ENCODE measurements at places on chromosomes 7 and 10.

DNA sequence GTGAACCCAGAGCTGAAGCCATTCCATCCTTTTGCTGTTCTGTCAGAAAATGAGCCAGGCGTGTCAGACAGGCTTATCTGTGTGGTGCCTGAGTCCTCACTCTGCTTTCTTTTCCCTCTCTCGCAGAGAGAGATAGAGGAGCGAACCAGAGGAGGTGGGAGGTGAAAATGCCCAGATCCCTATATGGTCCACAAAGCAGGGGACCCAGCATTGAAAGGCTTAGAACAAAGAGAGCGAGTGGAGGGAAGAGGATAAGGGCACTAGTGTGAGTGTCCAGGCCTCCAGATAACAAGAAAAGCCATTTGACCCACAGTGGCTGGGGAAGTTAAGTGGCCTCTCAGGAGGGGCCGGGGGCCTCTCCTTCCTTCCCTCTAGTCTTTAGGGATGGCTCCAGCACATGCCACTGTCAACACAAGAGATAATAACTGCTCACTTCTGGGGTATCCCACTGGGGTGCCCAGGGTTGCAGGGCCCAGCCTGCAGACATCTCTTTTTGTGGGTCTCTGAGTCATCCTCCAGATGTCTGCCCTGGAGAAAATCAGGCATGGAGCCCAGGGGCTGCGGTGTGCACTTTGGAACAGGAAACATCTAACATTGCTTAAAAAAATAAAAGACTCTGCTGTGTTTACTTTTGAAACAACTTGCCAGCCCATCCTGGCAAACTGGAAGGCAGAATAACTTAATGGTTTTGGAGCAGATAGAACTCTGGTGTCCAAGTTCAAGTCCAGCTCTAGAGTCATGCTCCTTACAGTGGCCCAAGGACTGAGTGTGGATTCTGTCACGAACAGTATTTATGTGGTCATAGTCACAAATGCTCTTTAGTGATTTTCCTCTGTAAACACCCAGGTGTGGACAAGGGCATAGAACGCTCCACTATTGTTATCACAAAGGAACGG, 189.5 kb downstream of the CXCL12 start:
- no peak for DNase-seq

DNA sequence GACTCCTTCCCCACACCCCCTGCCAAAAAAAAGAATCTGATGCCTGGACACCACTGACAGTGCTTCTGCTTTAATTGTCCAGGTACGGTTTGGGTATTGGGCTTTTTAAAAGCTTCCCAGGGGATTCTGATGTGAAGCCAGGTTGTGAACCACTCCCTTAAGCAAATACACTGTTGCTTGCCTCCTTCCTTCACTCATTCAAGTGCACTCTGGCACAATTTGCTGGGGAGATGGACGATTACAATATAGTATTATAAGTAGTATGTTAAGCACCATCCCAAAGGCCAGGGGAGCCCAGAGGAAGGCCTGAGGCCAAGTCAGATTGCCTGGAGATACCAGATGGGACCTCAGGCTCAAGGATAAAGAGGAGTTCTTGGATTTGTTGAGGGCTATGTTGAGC, 12.3 kb upstream of the ZNRF2 start:
- DNase-seq: no peak

- DNase-seq: no peak
Observed at GRCh38 chr7:138668229-138668596, 32.9 kb downstream of the SVOPL start.

- DNase-seq: no peak
Observed at GRCh38 chr7:157013101-157013500, 2.6 kb upstream of the MNX1 start.

- DNase-seq: no peak
Observed at GRCh38 chr10:14820010-14820774, 17.6 kb downstream of the CDNF start.

DNA sequence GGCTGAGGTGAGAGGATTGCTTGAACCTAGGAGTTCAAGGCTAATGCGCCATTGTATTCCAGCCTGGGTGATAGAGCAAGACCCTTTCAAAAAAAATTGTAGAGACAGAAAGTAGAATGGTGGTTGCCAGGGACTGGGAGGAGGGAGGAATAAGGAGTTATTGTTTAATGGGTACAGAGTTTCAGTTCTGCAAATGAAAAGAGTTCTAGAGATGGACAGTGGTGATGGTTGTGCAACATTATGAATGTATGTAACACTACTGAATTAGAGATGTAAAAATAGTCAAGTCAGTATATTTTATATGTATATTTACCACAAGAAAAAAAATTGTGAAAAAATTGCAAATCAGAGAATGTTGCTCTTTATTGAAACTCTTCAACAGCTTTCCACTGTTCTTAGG, 266.5 kb upstream of the NPY start:
- no peak for DNase-seq

DNA sequence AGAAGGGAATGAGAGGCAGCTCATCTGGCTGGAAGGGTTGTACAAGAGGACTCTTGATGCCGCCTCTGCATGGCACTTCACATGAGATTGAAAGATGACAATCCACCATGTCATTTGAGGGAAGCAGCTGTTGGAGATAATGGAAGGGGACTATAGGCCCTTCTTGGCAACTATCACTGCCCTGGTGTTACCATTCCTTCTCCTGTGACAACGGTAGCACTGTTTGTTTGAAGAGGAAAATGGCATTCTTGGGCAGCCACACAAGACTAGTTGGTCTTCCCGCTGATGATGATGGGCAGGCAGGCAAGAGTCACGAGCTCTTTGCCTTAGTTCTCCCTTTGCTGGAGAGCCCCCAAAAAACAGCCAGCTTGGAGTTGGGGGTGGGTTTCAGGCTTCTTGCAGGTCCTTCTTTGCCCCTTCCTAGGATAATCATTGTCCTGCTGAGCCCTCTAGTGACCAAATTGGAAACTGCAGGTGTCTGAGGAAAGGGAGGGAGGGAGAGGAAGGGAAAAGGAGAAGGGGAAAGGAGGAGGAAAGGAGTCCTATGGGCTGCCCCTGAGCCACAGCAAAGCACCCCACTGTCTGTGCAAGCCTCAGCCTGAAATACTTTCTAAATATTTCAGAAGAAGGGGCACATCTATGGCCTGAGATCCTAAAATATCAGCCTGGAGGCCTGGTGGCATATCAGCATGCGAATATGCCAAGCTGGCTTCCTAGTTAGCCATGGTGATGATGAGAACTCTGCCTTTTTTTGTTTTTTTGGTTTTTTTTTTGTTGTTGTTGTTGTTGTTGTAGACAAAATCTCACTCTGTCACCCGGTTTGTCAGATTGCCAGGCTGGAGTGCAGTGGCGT, 165.6 kb upstream of the KMT2E start:
- no peak for DNase-seq

DNA sequence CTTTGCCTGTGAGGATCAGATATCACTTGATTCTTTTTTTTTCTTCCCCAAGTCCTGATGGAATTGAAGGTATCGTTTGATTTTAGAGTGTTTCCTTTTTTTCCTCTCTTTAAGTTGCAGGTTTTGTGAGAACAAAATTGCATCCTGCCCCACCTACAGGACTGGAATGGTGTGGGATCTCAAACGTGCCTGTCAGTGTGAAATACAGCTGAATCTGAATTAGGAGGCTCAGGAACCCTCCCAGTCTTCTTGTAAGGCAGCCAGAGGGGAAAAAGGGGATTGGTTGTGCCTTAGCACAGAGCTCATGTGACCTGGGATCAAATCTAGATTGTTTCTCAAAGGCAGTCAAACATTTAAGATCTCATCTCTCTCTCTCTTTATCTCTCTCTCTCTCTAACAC, 32.7 kb upstream of the KLHL7 start:
- no peak for DNase-seq

GRCh38 chr7:104327938-104328295, 486 bp upstream of the LHFPL3 start:
- DNase-seq: no peak

DNA sequence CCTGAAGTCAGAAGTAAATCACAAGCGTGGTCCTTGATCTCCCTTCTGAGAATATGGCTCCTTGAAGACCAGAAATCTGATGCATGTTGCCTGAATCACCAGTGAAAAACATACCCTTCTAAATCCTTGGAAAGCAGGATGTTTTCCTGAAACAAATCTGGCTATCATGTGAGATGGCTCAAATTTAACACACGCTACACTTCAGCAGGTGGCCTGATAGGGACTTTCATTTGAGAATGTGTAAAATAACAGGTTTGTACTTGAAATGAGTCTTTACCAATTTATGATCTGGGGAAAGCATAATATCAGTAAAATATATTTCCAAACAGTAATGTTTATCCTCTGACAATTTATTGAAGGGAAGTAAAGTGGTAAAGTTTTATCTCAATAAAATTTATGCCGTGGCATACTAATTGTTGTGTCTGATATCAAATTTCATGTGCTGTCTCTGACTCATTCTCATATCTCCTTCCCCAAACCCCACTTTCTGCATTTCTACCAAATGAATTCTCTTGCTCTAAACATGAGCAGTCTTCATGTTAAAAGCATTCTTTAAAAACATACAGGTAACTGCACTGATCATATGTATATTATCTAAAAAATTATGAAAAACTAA, 17.4 kb downstream of the CYP3A4 start:
- no peak for DNase-seq

- DNase-seq: no peak
Observed at GRCh38 chr10:69731184-69731583, 70.5 kb upstream of the COL13A1 start.

DNA sequence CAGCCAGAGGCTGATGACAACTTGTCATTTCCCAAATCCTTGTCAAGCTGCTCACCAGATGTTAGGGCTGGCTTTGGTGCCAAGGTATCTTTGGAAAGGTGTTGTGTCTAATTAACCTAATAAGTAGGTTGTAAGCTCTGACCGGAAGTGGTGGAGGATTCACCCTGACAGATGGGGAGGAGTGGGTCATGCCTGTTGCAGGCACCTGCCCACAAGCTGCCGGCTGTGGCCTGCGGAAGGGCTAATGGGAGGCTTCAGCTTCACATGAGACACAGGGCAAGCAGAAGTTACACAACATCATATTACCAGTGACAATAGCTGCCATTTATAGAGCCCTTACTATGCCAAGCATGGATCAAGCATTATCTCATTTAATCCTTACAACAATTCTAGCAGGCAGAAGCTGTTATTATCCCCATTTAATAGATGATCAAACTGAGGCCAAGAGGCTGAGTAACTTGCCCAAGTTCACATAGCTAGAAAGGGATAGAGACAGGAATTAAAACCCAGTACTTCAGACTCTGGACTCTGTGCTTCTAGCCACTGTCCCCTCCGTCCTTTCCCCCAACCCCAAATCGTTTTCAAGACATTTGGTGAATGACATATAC, 63.1 kb upstream of the DUSP5 start:
- no peak for DNase-seq
